Activated naive CD8-positive, alpha-beta T cell treated with anti-CD3 and anti-CD28 coated beads, Interleukin-2, amount 50 U/mL, for 24 hours (primary cell): ENCODE measurements at places on chromosomes 2 and 18.

DNA sequence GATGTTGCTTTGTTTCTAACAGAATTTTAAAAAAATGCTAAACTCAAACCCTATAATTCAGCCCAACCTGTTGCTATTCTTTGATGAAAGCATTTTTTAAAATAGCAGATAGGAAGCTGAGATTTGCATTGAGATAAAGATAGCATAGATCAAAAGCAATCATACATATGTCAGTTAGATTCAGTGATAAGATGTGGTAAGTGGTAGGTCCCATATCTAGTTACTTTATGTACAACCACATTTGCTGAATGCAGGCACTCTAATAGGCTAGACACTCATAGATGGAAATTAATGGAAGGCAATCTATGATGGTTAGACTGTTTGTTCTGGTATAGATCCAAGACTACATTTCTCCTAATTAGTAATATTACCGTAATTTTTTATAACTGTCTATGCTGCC lies 27.2 kb upstream of the C1D start:
- DNase-seq, result no peak

DNA sequence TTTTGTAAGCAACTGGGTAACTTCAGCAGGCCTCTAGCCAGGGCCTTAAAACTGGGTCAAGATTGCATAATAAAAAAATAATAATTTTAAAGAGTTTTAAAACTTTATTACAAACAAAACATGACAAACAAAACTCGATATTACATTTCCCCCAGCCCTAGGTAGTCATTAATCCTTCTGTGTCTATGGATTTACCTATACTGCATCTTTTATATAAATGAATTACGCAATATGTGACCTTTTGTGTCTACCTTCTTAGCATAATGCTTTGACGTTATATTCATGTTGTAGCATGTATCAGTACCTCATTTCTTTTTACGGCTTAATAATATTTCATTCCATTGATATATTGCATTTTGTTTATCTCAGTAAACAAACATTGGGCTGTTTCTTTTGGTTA lies 113.5 kb downstream of the CCDC178 start:
- DNase-seq, result no peak

DNA sequence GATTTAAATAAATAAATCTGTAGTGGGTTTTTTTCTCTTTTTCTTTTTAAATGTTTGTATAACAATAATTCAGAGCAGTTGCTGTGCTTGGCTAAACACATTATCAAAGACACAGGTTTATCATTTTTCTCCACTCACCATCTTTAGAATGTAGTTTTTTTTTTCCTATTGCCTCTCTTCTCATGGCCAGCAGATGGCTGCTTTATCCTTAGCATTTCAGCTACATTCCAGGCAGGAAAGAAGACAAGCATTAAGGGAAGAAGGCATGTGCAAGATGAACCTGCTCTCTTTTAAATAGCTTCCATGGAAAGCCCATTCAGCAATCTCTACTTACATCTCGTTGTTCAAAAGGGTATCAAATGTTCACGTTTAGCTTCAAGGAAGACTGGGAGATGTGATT lies 42.6 kb downstream of the ARHGAP15 start:
- DNase-seq, result no peak

DNA sequence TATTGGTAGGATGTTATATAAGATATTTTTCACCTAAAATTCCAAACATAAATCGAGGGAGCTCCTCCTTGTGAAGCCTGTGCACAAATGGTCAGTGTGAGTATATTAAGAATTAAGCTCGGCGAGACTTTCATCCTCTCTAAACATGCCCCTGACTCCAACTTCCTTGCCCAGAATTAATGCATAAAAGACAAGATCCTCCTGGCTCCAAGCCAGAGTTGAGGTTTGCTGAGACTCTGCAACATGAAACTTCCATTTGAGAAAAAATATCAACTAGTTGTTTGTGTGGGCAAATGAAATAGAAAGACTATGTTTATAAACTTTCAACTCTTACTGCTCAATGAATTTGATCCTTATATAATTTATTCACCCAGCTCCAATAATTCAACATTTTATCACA lies 68.1 kb downstream of the CCDC178 start:
- no peak for DNase-seq

- DNase-seq, result no peak
These were observed 2.2 kb downstream of the KIAA1328 start for GRCh38 chr18:36831139-36831538.

- no peak for DNase-seq
These were observed 255.6 kb downstream of the DCDC2C start for GRCh38 chr2:3958969-3959368.

GRCh38 chr18:5961097-5961827 lies 65.9 kb upstream of the TMEM200C start:
- DNase-seq, result no peak

- DNase-seq, result no peak
These were observed 5.0 kb upstream of the MGAT5 start for GRCh38 chr2:134248913-134249312.

DNA sequence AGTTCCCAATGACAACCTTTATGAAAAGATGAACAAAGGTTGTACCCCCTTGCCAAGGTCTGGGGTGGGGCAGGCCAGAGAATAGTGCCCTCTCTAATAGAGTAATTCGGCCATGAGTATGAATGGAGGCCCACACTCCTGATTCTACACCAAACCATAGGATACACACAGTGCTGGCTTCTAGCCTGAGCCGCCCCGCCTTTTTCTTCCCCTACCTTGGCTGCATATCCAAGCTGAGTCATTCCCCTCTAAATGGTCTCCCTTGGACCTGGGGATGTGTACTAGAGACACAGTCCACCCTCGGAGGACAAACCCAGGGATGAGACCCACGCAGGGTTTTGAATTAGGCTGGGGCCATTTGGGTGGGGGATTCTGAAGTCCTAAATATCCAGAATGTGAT lies 107.2 kb upstream of the CAPN13 start:
- no peak for DNase-seq

DNA sequence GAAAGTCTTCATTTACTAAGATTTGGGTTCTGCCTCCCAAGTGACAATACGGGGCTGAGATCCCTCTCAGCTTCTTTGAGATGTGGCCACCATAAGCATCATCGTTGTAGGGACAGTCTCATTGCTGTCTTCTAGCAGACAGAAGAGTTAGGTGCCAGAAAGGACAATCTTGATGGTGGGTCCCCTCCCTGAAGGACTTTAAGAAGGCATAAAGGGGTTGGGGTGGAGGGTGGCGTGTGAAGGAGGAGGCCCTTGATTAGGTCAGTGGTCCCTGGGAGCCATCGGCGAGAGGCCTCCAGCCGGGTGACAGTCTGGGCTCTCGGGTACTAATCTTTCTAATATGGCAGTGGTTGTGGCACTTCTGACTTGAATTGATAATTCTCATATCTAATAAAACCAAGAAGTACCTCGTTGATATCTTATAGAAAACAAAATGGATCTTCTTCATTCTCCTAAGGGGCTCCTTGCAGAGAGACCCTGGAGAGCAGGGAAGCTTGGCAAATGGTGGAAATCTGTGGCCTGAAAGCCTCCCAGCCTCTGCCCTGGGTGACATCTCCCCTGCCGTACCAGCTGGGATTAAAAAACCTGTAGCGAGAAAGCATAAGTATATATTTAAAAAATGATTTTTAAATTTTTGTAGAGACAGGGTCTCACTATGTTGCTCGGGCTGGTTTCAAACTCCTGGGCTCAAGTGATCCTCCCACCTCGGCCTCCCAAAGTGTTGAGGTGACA lies 7.2 kb upstream of the PSMD1 start:
- DNase-seq, result no peak

- no peak for DNase-seq
These were observed 149.9 kb downstream of the RBM43 start for GRCh38 chr2:151111599-151112278.

DNA sequence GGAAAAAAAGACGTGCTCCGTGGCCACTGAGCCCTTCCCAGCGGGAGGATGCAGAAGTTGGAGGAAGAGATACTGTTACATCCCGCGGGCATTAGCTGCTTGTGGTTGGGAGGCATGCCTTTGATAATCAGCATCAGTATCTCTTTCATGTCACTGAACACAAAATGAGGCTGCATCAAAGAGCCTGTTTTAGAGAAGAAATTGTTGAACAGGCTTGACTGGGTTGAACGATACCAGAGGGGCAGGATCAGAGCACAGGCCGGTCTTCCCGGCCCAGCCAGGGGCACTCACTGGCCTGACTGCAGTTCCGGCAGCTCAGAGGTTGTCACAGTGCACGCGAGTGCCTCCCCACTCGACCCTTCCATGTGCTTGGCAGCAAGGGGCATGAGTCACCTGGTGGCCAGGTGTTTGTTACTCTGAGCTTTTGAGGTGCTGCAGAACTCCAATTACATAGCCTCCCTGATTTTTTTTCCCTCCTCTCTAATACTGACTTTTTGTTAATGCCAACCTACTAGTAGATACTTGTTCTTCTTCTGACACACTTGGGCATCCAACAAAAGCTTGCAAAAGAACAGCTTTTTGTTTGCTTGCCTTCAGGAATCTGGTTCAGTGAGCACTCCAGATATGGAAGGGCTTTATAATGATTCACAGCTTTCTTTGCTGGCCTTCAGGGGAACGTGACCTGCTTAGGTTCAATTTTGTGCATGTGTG lies 121.6 kb downstream of the VAPA start:
- DNase-seq, result no peak

GRCh38 chr2:241068136-241068941 lies 33.7 kb downstream of the MTERF4 start:
- DNase-seq, result no peak

DNA sequence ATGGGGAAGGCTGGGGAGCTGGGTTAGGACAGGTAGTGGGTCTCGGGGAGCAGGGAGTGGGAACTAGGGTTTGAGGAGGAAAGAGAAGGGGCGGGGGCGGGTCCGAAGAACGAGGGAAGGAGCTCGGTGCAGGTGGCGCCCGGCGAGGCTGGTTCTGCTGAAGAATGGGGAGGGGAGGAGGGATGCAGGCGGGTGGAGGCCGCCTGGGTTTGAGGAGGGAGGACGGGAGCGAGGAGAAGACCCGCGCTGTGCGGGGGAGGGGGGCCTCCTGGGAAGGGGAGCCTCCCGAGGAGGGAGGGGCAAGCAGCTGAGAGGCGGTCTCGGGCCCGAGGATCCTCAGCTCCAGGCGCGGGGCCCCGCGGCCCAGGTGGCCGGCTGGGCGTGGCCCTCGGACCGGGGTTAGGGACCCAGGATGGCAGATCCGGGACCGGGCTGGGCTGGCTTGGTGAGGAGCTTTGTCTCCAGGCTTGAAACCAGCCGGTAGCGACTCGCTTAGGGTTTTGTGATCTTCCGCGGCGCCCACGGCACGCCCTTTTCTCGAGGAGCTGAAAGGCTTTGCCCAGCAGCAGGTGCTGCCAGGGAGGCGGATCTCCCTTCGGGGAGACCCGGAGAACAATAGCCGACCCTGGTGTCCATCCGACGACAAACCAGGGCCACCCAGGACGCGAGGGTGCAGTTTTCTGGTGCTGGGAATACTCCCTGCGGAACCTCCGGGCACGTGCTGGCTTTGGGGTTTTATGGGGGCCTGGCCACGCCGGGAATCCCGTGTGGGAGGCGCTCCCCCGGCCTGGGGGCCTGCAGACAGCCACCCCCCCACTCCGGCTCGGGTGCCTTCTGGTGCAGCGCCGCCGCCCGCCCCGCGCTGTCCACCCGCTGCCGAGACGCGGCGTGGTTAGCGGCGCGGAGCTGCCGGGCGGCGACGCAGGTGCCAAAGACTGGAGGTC lies 1.4 kb downstream of the DPYSL5 start:
- DNase-seq, result peak; percentile 8

DNA sequence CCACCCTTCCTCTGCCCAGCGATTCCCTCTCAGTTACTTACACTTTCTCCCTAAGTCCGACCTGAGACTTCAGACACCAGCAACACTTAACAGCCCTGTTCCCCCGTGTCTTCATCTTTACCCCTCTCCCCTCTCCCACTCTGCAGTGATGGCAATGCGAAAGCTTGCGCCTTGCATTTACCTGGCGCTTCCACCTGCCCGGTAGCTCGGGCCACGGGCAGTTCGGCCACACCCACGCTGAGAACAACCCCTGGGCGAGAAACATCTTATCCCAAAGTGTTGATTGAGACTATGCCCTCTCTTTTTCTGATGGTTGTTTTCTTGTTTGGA lies 558 bp downstream of the DNAJC10 start:
- DNase-seq, result no peak

GRCh38 chr18:58132595-58133261 lies 88.7 kb downstream of the NEDD4L start:
- no peak for DNase-seq

GRCh38 chr2:241882091-241882625 lies 12.6 kb downstream of the RTP5 start:
- peak; percentile 84 for DNase-seq

- DNase-seq, result no peak
These were observed 60.1 kb downstream of the SPIRE1 start for GRCh38 chr18:12597760-12598159.

DNA sequence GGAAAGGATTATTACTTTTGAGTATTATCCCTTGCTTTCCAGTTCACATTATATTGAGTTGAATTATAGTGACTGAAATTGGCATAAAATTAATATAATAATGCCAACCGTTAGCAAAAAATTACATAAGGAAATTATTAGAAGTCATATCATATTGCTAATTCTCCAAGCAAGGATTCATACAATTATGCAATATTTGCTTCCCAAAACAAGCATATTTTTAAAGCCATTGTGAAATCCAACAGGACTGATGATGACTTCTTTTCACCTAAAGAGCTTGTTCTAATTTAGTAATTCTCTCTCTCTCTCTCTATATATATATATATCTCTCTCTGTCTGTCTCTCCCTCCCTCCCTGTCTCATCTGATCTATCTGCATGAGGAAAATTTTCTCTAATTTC lies 283.5 kb downstream of the DSEL start:
- no peak for DNase-seq

DNA sequence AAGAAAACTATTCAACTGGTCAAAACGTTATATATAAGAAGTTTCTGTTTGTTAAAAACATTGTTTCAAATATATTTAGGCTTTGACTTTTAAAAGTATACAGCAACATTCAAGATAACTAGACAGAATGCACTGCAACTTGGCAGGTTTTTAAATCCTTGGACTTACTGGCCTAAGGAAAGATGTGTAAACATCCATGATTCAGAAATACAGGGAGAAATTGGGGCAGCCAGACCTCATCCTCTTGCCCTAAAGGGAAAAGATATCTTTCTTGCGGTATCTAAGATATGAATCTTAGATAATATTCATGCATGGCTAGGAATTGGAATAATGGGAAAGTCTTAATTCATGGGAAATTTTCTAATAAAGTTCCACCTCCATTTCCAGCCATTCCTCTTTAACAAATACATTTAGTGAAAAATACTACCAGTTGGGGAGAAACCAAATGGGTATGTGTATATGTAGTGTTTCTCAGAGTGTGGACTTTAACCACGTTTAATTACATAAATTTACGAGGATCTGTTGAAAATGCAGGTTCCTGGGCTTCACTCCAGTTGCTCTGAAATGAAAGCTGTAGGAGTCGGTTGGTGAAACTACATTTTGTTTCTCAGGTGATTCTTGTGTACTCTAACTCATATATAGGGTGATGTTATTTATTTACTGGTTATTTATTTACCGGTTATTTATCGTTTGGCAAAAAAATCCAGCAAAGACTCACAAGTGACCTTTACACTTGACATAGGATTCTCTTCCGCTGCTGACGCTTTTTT lies 587 bp upstream of the TANK start:
- no peak for DNase-seq

- DNase-seq, result no peak
These were observed 242.1 kb downstream of the TMX3 start for GRCh38 chr18:68472701-68473295.

GRCh38 chr2:119232666-119232993 lies 9.0 kb downstream of the STEAP3 start:
- DNase-seq, result no peak

- DNase-seq, result no peak
These were observed 91.5 kb upstream of the TMEFF2 start for GRCh38 chr2:192286093-192286701.

GRCh38 chr2:195820867-195821565 lies 164.0 kb downstream of the SLC39A10 start:
- DNase-seq, result no peak
